ENCODE measurements at places on chromosomes 4 and X.

DNA sequence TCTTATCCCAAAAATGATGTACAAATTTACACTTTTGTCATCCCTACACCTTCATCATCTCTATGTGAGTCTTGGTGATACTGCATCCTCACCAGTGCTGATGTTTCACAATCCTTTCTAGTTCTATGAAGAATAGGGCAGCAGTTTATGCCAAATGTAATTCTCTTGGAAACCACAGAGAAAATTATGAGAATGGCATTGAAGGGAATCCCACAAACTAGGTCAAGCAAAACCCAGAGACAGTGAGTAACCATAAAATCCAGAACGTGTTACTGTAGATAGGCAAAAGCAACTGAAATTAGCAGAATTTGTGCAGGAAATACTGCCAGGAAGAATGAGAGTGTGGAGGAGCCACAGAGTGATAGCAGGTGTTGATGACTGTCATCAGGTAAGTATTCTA, 24.5 kb downstream of the IL15 start:
- DNase-seq, result no peak

- no peak for DNase-seq
Measured at GRCh38 chr4:158766434-158767044, 2.3 kb upstream of the FNIP2 start.

DNA sequence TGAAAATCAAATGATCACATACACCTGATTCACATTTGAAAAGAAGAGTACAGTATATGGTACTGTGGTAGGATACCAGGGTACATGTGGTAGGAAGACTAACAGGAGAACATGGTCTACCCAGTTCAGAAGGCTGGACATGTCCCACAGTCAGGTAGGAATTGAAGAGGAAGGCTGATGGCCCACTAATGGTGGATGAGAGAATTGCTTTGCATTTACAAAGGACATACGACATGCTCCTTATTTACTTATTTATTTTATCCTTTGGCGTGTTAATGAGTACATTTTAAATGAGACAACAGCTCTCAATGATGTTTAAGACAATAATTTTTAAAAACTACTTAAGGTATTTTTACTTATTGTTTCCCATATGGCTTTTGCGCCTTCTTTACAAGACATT, 106.7 kb upstream of the BMP2K start:
- no peak for DNase-seq

GRCh38 chr4:14752341-14753046, 249.8 kb upstream of the CPEB2 start:
- DNase-seq, result no peak

DNA sequence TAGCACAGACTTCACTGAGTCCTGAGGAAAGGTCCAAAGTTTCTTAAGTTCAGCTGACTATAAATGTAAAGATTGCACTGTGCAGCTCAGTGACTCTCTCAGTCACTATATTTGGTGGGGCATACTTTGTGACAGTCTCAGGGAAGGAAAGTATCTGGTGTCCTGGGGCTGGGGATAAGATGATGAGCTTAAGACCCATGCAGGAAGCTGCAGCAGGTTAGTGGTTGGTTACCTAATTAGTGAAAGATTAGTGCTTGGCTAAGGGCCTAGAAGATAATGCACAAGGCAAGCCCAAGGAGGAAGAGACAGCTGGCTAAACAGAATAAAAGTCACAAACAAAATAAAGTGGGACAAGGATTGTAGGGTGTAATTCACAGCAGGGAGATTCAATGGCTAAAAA, 25.4 kb upstream of the SLITRK4 start:
- no peak for DNase-seq

GRCh38 chrX:50635162-50635561, 164.5 kb upstream of the DGKK start:
- no peak for DNase-seq

DNA sequence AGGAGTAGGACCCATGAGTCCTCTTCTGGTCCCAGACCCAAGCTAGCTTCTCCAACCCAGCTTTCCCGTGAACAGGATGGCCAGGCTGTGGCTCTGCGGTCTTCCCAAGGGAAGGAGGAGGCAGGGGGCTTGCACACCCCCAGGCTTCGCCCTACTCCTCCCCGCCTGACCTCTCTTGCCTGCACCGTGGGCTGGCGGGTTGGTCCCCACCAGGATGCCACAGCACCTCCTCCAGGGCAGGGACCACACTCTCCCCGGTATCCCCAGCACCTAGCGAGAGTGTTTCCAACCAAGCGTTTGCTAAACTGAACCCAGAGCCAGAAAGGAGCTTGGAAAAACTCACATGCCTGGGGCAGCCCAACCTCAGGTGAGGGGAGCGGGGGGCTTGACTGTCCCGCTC, 9.0 kb upstream of the S100P start:
- no peak for DNase-seq

- DNase-seq, result no peak
Measured at GRCh38 chr4:136650541-136651277, 881.6 kb downstream of the PCDH18 start.

GRCh38 chr4:73477176-73477575, 4.4 kb upstream of the AFM start:
- DNase-seq, result no peak

DNA sequence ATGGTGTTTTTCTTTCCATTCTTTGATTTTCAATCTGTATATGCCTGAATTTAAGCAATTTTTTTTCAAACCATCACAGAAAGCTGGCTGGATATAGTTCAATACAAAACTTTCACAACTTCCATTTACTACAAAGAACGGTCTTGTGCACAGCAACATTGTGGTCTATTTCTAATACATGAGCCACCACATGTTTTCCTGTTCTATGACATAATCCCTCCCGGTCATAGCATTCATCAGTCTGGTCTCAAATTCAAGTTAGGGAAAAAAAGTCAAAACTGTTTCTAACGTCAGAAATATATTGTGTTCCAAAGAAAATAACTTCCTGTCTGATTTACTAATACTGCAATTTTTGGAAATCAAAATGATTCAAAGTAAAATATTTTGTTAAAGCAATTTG, 7.5 kb upstream of the CXCL6 start:
- DNase-seq, result no peak

DNA sequence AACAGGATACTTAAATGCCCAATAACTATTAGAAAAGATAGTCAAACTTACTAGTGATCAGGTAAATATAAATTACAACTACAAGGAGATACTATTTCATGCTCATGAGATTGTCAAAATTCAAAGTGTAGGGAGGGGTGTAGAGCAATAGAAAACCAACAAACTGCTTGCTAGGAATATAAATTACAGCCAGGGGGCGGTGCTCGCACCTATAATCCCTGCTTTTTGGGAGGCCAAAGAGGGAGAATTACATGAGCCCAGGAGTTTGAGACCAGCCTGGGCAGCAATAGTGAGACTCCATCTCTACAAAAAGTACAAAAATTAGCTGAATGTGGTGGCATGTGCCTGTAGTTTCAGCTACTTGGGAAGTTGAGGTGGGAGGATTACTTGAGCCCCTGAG, 556.5 kb upstream of the NR3C2 start:
- no peak for DNase-seq

- peak; percentile 2 for DNase-seq
Measured at GRCh38 chr4:23135792-23136645, 443.3 kb downstream of the GBA3 start.

DNA sequence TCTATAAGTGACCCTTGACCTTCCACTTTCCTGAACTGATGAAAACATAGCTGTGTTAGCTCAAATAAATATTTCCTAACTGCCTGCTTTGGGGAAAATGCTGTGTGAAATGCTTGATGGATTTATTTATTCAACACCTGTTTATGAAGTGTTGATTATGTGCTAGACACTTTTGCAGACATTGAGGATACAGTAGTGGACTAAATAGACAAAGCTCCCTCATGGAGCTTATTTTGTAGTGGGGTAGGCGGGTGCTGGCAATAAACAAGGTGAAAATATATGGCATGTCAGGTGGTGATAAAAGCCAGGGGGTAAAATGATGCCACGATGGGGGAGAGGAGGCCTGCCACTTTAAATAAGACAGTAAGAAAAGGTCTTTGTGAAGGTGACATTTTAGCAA, 50.2 kb upstream of the TLR3 start:
- DNase-seq, result no peak

DNA sequence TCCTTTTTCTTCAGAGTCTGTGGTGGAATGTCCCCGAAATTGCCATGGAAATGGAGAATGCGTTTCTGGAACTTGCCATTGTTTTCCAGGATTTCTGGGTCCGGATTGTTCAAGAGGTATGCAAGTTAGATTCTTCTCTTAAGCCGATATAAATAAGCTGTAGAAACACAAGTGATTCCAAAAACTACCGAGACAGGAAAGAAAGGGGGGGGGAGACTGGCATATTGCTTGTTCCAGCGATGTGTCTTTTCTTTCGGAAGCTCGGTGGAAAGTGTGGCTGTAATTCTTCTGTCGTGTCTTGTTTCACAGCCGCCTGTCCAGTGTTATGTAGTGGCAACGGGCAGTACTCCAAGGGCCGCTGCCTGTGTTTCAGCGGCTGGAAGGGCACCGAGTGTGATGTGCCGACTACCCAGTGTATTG, 236.9 kb downstream of the DCTD start:
- no peak for DNase-seq

GRCh38 chrX:143788265-143788664, 67.7 kb upstream of the SPANXN2 start:
- no peak for DNase-seq

DNA sequence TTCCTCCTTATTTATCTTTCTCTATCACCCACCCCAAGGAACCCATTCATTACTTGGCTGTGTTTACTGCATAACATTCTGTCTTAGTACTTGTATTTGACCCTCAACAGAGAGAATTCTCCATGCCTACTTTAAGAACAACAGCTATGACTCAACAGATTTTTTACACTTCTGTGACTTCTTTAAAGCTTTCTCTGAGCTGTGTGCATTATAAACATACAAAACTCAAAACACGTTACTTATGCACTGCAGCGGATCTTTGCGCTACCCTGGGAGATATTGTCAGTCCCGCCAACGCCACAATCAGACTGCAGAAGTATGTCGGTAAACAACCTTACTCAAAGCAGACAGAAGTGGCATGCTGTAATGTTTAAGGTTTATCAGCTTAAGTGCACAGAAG, 35.1 kb downstream of the PRKX start:
- no peak for DNase-seq

GRCh38 chrX:34839451-34839850, 103.1 kb upstream of the FAM47B start:
- no peak for DNase-seq

DNA sequence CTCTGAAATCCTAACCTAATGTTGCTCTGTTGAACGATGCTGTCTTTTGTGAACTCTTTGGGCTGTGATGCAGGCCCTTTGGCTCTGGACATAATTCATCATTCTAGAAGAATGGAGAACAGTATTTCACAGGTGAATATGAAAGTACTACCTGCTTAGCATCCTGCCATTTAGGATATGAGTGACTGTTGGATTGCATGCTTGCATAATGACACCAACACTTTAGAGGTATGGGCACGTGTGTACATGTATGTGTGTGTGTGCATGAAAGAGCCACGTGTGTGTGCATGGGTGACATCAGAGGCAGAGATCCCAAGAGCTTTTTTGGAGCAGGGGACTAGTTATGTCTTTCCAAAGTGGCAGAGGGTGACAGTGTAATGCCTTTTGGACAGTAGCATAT, 70.2 kb upstream of the ZNF518B start:
- DNase-seq, result no peak

- DNase-seq, result no peak
Measured at GRCh38 chr4:24529555-24529954, 54.8 kb downstream of the DHX15 start.

DNA sequence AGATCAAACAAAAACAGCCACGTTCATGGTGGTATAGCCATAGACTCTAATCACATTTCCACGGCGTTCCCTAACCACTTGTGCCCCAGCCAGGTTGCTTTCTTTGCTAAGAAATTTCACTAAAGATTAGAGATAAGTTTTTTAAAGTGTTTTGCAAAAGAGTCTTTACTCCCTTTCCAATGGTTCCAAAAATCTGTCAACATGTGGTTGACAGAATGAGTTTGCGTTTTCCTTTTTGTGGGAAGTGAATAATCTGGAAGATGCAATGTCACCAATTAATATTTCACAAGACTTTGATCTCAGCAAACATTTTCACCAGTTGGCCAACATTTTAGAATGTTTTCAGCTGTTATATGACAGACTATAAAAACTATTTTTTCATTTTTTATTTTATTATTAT, 35.3 kb downstream of the CXCL1 start:
- DNase-seq, result no peak

GRCh38 chr4:155667222-155667567, 547 bp downstream of the GUCY1A1 start:
- no peak for DNase-seq

DNA sequence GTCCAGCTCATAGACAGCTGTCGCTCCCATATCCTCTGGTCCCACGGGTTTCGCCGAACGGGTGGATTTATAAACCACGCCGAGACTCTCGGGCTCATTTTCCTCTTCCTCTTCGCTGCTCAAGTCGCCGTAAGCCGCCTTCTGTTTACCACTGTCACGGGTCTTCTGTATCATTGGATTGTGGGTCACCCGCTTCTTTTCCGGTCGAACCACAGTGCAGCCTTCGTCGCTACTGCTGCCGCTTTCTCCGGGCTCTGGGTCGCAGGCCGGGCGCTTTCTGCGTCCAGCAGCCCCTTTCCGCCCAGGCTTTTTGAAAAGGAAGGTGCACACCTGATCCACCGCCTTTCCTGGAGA, 311 bp downstream of the RNF113A start:
- DNase-seq, result no peak

DNA sequence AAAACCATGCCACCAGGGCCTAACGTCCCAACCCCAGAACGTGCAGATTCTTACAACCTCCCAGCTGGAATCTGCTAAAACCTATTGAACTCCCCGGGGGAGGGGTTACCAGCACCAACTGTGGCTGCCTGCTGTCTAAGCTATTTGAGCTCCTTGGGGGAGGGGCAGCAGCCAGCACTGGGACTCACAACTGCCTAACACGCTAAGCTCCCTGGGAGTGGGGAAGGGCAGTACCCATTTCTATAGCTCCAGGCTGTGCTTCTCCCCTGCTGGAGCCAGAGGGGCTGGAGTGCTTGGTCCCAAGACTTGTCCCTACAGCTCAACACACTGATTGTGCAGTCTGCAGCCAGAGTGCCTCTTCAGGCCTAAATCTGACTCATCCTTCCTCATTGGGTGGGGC, 459.8 kb upstream of the FGF16 start:
- DNase-seq, result no peak

All from NCI-H2227 treated with DMSO at 0.1 percent for 48 hours (cell line).